ENCODE measurements at places on chromosomes 5 and 9.

DNA sequence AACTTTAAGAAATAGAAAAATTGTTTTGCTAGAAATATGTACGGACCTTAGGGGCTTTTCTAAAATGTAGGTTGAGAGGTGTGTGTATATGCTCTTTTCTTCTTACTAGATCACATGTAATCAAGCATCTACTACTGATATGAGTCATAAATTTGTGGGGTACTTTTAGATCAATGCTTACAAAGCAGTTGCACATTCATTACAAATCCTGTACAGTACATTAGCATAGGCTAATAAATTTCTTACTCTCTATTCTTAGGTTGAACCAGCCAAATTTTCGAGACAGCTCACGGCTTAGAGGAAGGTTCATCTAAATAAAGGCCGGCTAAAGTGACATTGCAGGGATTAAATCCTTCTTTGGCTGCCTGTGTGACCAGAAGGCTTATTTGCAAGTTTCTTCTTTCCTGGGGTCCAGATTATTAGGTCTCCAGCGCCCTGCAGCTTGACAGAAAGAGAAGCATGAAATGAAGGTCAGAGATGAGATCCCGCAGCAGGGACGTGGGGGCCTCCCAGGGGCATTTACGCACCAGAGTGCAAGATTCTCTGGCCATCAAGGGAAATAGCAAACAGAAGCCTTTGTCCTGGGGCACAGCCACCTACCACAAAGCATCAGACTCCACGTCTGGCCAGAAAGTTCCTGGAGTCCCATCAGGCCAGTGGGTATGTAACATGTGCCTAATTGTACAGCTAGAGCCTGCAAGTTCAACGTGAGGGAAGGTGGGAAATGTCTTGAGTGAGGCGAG lies 53.0 kb downstream of the NIM1K start:
- DNase-seq: no peak

DNA sequence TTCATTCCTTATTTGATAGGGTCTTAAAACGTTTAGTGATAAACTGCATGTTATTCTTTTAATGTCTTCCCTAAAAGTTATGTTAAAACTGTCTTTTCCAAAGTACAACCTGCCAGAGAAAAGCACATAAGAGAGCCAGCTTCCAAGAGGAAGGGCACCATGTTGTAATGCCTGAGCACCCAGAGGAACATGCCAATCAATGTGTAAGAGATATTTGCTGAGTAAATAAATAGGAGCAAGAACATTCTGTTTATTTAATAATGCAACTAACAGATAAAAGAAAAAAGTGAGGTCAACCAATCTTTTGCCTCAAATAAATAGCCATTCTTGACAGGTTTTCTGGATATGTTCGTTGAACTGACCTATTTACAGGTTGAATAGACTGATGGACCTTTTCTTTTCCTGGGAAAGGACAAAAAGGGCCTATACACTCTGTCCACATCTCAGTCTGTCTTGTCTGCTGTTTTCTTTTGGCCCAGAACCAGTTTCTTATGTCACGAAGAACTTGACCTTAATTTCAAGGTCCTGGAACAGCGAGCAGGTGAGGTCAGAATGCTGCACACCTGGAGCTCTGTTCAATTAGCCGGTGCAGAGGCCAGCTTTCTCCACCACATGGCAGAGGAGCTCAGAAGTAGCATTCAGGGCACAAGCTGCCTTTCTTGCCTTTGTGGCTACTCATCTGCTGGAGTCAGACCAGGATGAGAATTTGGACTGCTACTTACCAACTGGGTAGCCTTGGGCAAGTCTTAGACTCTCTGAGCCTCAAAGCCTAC lies 77.7 kb downstream of the PLCXD3 start:
- no peak for DNase-seq

GRCh38 chr5:165139262-165139661 lies 1633.8 kb downstream of the MAT2B start:
- no peak for DNase-seq

GRCh38 chr5:108747111-108747773 lies 455 bp upstream of the FER start:
- DNase-seq: no peak

DNA sequence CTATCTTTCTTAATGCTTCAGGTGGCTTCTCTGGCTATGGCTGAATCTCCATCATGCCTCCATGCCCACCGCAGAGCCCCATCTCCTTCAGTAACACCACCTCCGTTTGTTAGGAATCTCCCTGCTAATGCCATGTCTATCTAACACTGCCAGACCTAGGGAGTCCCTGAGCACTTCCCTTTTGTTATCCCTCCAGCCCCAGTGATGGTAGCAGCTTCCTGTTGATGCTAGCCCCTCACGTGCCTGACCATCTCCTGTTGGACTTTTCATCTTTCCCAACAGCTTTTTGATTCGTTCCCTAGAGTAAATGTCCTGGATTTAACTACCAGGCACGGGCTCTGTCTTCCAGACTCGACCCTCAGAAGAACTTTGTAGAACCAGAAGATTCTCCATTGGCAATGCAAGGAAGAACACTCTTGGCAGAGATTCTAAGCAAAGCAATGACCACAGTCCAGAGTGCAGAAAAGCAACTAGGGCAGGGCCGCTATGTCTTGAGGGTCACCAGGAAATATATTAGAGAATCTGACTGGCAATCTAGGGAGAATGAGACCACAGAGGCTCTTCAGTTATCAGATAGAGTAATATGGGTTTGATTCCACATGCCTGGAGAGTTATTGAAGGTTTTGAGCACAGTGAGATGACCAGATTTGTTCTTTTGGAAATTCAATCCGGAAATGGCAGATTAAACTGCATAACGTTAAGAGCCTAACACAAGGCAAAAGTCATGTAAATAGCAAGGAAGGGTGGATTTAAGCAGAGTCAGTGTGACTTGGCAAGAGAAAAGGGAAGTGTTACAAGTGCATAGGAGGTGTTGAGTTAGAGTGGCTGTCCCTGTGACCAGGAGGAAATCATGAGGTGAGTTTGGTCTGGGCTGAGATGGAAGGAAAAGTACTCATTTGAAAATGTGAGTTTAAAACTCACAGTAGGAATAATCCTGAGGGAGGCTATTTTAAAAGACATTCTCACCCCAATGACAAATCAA lies 555.2 kb downstream of the ACTL7B start:
- no peak for DNase-seq

GRCh38 chr5:67066815-67067214 lies 129.8 kb downstream of the CD180 start:
- no peak for DNase-seq

GRCh38 chr5:148005788-148006520 lies 57.8 kb upstream of the SPINK5 start:
- DNase-seq: peak; percentile 2

DNA sequence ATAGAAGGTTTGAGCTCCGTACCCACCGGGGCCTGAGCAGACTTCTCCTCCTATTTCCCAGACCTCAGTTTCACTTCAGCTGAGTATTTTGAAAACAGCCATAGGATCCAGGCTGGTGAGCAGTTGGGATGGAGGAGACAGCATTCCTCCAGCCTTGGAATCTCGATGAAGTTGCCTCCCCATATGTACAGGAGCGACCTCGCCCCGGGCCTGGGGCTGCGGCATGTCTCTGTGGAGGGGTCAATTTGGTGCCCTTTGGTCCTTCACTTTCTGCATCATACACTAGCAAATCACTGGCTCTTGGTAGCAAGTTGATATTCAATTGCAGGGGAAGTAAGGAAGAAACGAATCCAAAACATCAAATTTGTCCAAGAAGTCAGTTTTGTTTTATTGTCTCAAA lies 402.0 kb upstream of the IRX4 start:
- DNase-seq: no peak

DNA sequence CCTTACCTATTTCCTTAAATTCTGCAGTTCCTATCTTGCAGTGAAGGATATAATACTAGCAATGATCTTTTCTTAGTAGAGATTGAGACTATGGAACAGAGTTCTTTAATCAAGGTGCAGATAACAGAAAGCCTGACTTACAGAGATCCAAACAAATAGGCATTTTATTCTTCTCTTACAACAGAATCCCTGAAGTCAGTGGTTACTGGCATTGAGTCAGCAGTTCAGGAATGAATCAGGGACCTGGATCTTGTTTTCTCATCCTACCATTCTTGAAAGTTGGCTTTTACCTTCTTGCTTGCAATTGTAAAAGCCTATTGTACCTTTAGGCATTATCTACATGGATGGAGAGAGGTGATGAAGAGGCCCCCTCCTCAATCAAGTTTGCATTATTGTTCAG lies 47.5 kb upstream of the TLE4 start:
- DNase-seq: no peak

GRCh38 chr5:153352685-153353219 lies 137.7 kb upstream of the GRIA1 start:
- no peak for DNase-seq

GRCh38 chr5:20522905-20523482 lies 535.0 kb upstream of the CDH18 start:
- no peak for DNase-seq

GRCh38 chr9:131012396-131012917 lies 3.5 kb downstream of the LAMC3 start:
- DNase-seq: no peak

DNA sequence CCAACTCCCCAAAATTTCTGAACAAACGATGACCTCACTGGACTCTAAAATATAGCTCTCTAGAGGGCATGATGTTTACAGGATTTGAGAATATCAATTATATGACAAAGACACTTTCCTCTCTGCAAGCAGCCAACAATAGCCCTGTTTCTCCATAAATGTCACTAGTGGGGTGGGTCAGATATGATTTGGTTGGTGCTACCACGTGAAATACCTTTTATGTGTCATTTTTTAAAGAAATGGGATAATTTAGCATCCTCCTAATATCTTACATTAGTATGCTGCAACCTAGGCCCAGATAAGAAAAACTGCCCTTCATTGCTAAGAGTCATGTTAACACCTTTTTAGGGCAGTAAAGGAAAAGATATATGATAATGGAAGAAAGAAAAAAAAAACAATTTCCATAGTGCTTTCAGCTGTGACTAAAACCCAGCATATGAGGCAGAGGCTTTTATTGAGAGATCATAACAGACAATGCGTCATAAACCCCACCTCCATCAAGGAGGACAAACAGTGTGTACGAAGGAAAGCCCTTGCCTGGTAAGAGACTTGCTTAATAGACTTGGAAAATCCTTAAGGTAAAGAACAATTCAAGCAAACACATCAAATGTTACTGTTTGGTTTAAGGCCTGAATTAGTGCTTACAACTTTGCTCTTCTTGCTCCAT lies 372.4 kb upstream of the PAPPA start:
- DNase-seq: no peak

GRCh38 chr9:86352440-86353077 lies 1.7 kb downstream of the TUT7 start:
- DNase-seq: no peak

GRCh38 chr5:111099058-111099778 lies 7.1 kb downstream of the WDR36 start:
- no peak for DNase-seq

- peak; percentile 52 for DNase-seq
These were observed 9.9 kb upstream of the PCDHB2 start for GRCh38 chr5:141084487-141084989.

All from DMS 273 treated with DMSO at 0.1 percent for 48 hours (cell line).